ENCODE measurements at places on chromosomes 16 and 17.
A peak's percentile ranks its signal among the peaks of the same experiment; 100 is the strongest.

- no peak for DNase-seq
Measured at GRCh38 chr16:4994719-4995434, 36.7 kb downstream of the SEC14L5 start.

DNA sequence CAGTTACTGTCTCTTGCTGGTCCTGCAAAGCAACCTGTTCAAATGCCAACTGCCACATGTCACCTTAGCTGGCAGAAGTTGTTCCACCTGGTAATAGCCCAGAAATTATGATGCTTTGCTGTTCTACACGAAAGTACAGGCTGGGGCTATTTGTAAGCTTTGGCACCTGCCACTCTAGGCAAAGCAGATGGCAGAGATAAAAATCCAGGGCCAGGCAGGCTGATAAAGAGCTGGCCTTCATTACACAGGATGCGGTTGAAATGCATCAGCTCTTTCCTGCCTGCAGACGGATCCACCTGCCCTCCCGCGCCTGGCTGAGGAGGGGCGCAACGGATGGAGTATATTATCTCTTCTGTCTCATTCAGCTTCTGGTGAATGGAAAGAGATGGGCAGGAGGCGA is 29.3 kb upstream of the KDM8 start:
- peak; percentile 38 for DNase-seq

GRCh38 chr16:11205754-11206581 is 50.0 kb downstream of the SOCS1 start:
- no peak for DNase-seq

- no peak for DNase-seq
Measured at GRCh38 chr17:49557312-49558024, 18.2 kb upstream of the NXPH3 start.

DNA sequence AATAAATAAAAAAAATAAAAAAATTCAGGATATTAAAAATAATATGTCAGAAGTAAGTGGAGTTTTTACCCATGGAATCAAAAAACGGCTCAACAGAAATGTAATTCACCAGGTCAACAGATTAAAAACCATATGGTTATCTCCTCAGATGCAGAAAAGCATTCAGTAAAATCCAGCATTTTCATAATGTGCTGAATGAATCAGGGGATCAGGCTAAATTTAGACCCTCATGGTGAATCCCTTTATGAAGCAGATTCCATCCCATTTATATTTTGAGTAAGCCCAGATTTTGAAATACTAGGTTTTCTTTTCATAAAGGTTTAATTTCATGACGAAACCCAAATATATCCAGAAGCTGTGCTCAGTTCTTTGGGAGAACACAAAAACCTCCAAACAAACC is 84.4 kb downstream of the OR1D5 start:
- no peak for DNase-seq

- DNase-seq = no peak
Measured at GRCh38 chr17:17349724-17350106, 46.5 kb downstream of the NT5M start.

GRCh38 chr17:4500191-4500571 is 1.5 kb downstream of the SPNS2 start:
- DNase-seq = no peak

GRCh38 chr17:17719199-17719940 is 38.1 kb downstream of the RAI1 start:
- no peak for DNase-seq

DNA sequence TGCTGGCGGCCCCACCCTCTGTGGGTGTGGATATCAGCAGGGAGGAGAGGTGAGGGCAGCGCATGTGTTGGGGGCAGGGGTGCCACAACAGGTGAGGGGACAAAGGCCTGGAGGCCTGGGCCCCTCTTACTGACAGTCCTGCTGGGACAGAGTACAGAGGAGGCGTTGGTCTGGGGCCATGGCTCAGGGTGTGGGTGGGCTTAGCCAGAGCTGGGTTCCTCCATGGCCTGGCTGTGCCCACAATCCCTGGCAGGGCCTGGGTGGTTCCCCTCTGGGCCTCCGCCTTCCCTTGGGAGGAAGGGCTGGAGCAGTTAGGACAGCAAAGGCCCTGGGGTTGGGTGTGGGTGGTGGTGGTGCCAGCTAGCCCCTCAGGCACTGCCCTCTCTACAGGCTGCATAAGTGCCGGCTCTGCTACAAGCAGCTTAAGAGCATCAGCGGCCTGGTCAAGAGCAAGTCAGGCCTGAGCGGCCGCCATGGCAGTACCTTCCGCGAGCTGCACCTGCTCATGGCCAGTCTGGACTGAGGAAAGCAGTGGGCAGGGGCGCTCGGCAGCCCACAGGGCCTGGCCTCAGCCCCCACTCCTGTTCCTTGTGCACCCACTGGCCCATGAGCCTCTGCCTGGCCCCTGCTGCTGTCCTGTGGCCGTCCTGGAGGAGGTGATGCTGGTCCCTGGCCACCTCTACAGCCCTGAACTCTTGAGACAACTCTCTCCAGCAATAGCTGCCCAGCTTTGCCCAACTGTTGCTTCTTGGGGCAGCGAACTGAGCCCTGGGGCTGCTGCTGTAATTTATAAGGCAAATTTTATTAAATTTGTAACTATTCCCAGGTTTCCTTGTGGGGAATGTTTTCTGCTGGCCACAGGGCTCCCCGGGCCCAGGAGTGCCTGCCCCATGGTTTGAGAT is 21.1 kb downstream of the KATNB1 start:
- no peak for DNase-seq

DNA sequence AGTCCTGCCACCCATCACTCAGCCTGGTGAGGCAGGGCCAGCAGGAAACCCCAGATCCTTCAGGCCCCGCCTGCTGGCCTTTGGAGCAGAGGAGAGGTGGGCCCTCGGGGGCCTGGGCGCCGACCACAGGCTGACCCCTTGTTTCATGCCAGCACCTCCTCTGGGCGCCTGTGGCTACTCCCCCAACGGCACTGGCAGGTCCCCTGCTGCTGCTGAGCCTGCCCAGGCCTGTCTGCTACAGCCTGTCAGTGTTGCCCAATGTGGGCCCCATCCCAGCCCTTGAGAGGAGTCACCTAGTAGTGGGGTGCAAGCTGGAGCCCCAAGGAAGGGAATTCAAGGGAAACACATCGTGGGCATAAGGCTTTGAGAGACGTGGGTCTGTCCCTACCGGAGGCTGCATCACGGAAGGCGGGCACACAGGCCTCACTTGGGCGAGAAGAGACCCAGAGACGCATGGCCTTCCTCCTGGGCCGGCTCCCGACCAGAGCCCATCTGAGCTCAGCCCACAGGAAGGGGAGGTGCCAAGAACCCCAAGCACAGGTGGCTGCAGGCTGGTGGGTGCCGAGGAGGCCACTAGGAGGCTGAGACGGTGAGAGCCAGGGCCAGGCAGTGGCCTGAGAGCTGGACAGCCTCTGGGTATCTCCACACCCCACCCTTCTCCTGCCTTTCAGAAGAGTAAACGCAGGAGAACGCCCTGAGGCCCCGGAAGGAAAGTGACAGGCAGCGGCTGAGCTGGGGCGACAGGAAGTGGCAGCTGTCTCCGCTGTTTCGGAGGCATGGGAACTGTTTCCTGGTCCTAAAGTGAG is 8.0 kb upstream of the FASN start:
- peak; percentile 48 for DNase-seq

GRCh38 chr17:34633351-34633750 is 54.0 kb downstream of the TMEM132E start:
- no peak for DNase-seq

GRCh38 chr16:53726625-53727024 is 22.7 kb downstream of the FTO start:
- no peak for DNase-seq

DNA sequence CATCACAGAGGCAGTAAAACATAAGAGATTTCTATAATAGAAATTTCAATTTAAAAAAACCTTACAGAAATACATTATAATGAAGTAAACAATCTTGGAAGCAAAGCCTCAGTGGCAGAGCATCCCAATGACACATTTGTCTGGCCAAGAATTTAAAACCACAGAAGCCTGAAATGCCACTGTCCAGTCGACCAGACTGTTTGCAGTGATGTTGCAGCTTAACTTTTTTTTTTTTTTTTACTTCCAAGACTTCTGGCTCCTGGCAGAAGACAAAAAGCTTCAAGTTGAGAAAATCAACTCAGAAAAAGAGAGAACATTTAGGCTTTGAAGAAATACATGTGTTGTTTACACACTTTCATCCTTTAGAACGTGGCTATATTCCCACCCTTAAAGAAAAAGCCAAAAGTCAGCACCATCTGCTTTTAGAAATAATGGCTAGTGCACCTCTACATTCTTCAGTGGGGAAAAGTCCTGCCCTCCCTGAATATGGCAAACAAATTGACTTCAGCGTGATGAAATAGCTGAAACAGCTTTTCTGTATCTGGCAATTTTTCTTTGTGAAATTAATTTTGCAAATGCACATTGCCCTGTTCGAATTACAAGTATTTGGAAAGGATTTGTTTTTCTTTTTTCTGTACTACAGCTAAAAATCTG is 205.5 kb upstream of the MON1B start:
- no peak for DNase-seq

GRCh38 chr16:52191531-52192134 is 355.3 kb downstream of the TOX3 start:
- DNase-seq = peak; percentile 36

DNA sequence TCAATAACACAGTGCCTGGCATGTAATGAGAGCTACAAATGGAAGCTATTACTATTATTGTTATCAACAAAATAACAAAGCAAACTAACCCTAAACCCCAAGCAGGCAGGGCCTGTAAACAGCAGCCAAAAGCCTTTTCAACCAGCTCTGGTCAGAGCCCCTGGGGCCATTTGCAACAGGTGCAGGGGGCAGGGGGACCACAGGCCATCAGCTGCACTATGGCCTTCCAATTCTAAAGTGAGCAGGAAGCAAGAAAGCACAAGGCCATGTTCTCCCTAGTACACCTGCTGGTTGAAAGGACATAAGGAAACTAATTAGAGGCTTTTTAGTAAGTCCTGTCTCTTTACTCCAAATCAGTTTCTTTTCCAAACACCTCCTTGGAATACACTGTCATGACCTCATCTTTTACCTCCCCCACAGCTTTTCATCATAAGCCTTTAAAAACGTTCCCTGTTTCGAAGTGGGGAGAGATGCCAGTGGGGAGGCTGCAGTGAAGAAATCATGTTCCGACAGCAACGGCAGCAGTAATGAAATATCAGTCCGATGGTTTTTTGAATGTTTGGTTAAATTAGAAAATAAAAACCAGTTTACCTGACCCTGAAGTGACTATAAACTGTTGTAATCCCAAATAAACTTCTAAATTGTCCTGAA is 68.4 kb upstream of the GSG1L start:
- no peak for DNase-seq

GRCh38 chr16:12543700-12544476 is 259.8 kb downstream of the CPPED1 start:
- DNase-seq = no peak

- no peak for DNase-seq
Measured at GRCh38 chr16:10617662-10618420, 37.4 kb upstream of the EMP2 start.

GRCh38 chr16:88781140-88782077 is 3.6 kb downstream of the PIEZO1 start:
- peak; percentile 57 for DNase-seq

DNA sequence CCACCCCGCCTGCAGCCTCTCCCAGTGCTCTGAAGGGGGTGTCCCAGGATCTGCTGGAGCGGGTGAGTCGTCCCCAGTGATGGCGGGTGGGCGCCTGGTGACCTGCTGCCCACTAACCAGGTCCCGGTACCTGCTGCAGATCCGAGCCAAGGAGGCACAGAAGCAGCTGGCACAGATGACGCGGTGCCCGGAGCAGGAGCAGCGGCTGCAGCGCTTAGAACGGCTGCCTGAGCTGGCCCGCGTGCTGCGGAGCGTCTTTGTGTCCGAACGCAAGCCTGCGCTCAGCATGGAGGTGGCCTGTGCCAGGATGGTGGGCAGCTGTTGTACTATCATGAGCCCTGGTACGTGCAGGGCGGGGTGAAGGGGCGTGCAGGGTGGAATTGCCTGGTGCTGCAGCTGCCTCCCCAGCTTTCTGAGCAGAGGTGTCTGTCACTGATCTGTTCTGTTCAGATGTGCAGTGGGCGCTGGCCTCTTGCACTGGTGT is 3.6 kb downstream of the CDT1 start:
- no peak for DNase-seq

- peak; percentile 43 for DNase-seq
Measured at GRCh38 chr17:48543107-48543853, 1.6 kb downstream of the HOXB2 start.

DNA sequence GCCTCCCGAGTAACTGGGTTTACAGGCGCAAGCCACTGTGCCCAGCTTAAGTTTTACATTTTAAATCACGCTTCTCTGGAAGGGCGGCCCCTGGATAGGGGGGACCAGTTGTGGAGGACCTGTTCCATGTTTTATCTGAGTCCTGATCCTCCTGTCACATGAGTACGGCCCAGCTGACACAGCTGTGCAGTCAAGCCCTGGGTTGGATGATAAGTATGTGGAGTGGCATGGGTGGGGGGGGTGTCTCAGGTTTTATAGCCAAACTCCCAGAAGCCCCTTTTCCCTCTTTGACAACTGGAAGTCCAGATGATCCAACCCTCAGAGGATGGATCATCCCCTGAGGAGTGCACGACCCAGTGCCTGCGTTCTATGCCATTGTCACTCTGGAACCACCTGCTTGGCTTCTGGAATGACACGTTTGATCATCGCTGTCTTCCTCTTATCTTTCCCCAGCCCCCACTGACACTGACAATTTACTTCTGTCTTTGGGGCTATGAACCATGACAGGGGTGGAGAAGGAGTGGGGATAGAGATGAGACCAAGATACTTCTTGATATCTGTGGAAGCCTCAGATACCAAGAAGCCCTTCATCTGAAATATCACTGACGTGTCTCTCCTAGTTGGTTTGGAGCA is 191.2 kb downstream of the MSI2 start:
- no peak for DNase-seq

GRCh38 chr16:1674751-1675664 is 3.1 kb upstream of the JPT2 start:
- no peak for DNase-seq

DNA sequence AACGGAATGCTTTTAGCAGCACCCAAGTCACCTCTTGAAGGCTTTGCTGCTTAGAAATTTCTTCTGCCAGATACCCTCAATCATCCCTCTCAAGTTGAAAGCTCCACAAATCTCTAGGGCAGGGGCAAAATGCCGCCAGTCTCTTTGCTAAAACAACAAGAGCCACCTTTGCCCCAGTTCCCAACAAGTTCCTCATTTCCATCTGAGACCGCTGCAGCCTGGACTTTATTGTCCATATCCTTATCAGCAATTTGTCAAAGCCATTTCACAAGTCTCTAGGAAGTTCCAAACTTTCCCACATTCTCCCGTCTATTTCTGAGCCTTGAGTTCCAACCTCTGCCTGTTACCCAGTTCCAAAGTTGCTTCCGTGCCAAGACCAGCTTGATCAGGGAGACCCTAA is 27.4 kb downstream of the TMC6 start:
- DNase-seq = no peak

- peak; percentile 69 for DNase-seq
Measured at GRCh38 chr17:1487939-1488825, 4.3 kb downstream of the MYO1C start.

- no peak for DNase-seq
Measured at GRCh38 chr17:12665263-12666210, at the start of gene MYOCD. TSS of gene MYOCD (plus strand) at chr17:12665890. CDS start at chr17:12666189, 299 bp downstream.

- no peak for DNase-seq
Measured at GRCh38 chr16:78431701-78432100, 332.2 kb downstream of the WWOX start.

Data from activated T-cell treated with anti-CD3 and anti-CD28 coated beads for 1 hour (primary cell).